ENCODE measurements at places on chromosomes 3 and 15. TPM values are rescaled to one million over a fixed set of nuclear protein-coding genes. Genes with fewer than 3 reads are reported as not detected.

Gene SEMA6D
- 8.9 TPM for polyA plus RNA-seq

Gene RFC4
- 7.0 TPM for polyA plus RNA-seq

Gene ARL13B
- polyA plus RNA-seq = 3.4 TPM

Gene PP2D1
- not detected for polyA plus RNA-seq

Gene REC114
- polyA plus RNA-seq = not detected

Gene CPA3
- polyA plus RNA-seq = 1.1 TPM

Gene NR1I2
- polyA plus RNA-seq = 0.30 TPM

Gene CP
- polyA plus RNA-seq = 3.7 TPM

Gene EPHB3
- polyA plus RNA-seq = 13.3 TPM

Gene HAPLN3
- 2.7 TPM for polyA plus RNA-seq

GRCh38 chr3:177375316-177375715, 178.0 kb upstream of the TBL1XR1 start:
- no peak overlapping the region for H3K27ac ChIP-seq
- H3K36me3 ChIP-seq = no peaks in the 10 kb centered on the region
- no peaks in the 10 kb centered on the region for H3K27me3 ChIP-seq
- no peaks in the 10 kb centered on the region for H3K4me1 ChIP-seq
- H3K4me3 ChIP-seq = no peak overlapping the region
- no peak for DNase-seq

DNA sequence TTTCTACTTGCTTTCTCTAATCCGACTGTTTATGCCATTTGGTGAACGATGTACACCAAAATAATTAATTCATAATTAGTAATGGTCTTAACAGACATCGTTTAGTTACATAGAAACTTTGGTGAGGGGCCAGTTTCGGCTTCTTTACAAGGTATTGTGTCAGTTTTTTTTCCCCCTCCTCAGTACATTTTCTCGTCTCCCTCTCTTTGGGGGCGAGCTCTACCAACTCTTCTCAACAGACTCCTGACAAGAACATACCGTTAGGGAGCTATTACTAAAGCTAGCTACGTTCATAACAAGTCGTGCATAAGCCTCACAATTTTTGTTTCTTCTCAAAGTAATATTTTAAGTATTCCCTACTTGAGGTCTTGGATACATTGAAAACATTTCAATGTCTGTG, 1.4 kb downstream of the U2SURP start:
- no peak overlapping the region for H3K27ac ChIP-seq
- H3K36me3 ChIP-seq = no peaks in the 10 kb centered on the region
- H3K4me1 ChIP-seq = peaks cover 14% of the 10 kb centered on the region

- DNase-seq = no peak
- no peaks in the 10 kb centered on the region for H3K36me3 ChIP-seq
- H3K27ac ChIP-seq = no peak overlapping the region
- H3K27me3 ChIP-seq = no peaks in the 10 kb centered on the region
- no peak overlapping the region for H3K4me3 ChIP-seq
Measured at GRCh38 chr15:68595260-68595564, 16.4 kb downstream of the CORO2B start.

GRCh38 chr3:143170074-143170473, 50.5 kb downstream of the CHST2 start:
- no peak overlapping the region for H3K27ac ChIP-seq
- H3K27me3 ChIP-seq = no peaks in the 10 kb centered on the region
- no peak for DNase-seq
- H3K4me1 ChIP-seq = no peaks in the 10 kb centered on the region
- no peaks in the 10 kb centered on the region for H3K36me3 ChIP-seq
- no peak overlapping the region for H3K4me3 ChIP-seq

GRCh38 chr3:4731543-4732111, 238.5 kb downstream of the ITPR1 start:
- H3K27ac ChIP-seq = no peak overlapping the region
- no peak overlapping the region for H3K4me3 ChIP-seq
- peaks cover 9% of the 10 kb centered on the region for H3K4me1 ChIP-seq
- no peaks in the 10 kb centered on the region for H3K27me3 ChIP-seq
- no peak for DNase-seq

GRCh38 chr3:126107957-126108675, 24.2 kb upstream of the SLC41A3 start:
- H3K4me3 ChIP-seq = no peak overlapping the region
- H3K27ac ChIP-seq = no peak overlapping the region
- no peaks in the 10 kb centered on the region for H3K27me3 ChIP-seq

DNA sequence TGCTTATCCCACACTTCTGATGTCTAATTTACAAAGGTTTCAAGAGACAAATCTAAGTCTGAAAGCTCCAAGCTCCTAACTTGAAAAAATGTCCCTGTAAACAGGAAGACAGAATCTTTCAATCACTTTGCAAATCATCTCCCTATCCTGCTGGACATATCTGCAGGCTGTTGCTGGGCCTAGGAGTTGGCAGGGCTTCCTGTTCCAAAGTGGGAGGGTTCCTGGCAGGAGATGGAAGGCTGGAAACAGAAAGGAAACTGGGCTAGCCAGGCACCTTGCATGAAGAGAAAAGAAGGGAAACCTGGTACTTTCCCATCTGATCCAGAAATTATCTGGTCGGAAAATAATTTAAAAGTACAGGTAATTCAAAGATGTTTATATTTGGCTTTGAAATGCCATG, 227.3 kb upstream of the IL12A start:
- H3K4me3 ChIP-seq = no peak overlapping the region
- peaks cover 6% of the 10 kb centered on the region for H3K4me1 ChIP-seq
- H3K27ac ChIP-seq = no peak overlapping the region
- no peaks in the 10 kb centered on the region for H3K27me3 ChIP-seq
- no peak for DNase-seq

- H3K4me3 ChIP-seq = no peak overlapping the region
- no peaks in the 10 kb centered on the region for H3K36me3 ChIP-seq
- no peak overlapping the region for H3K27ac ChIP-seq
- no peak for DNase-seq
- no peaks in the 10 kb centered on the region for H3K27me3 ChIP-seq
Measured at GRCh38 chr3:68288085-68288484, 633.7 kb upstream of the SUCLG2 start.

DNA sequence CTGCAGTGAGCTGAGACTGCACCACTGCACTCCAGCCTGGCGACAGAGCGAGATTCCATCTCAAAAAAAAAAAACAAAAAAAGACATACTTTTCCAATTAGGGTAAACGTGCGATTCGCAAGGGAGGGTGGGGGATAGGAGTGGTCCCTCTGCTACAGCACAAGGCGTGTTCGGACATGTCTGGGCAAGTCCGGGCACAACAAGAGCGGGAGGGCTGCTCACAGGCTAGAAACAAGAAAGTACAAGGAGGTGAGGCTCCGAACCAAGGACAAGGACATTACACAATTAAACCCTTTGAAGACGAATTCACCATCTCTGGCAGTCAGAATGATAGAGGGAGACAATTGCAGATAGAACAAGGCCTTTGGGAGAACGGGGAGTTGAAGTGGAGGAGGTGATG, 32.2 kb upstream of the BCL2A1 start:
- no peak for DNase-seq
- no peaks in the 10 kb centered on the region for H3K27me3 ChIP-seq
- no peak overlapping the region for H3K4me3 ChIP-seq
- H3K27ac ChIP-seq = no peak overlapping the region
- no peaks in the 10 kb centered on the region for H3K4me1 ChIP-seq

GRCh38 chr15:94840794-94841783, 609.7 kb downstream of the MCTP2 start:
- H3K36me3 ChIP-seq = no peaks in the 10 kb centered on the region
- no peaks in the 10 kb centered on the region for H3K27me3 ChIP-seq
- H3K27ac ChIP-seq = no peak overlapping the region
- no peak for DNase-seq

GRCh38 chr3:112092496-112093179, 6.4 kb downstream of the C3orf52 start:
- no peak for DNase-seq
- H3K36me3 ChIP-seq = no peaks in the 10 kb centered on the region
- peaks cover 2% of the 10 kb centered on the region for H3K4me1 ChIP-seq
- H3K4me3 ChIP-seq = peak overlapping the region; percentile 71

- no peaks in the 10 kb centered on the region for H3K27me3 ChIP-seq
- H3K4me1 ChIP-seq = no peaks in the 10 kb centered on the region
- H3K27ac ChIP-seq = no peak overlapping the region
- no peak for DNase-seq
- no peaks in the 10 kb centered on the region for H3K36me3 ChIP-seq
Measured at GRCh38 chr3:52210550-52211046, 12.6 kb downstream of the ALAS1 start.

GRCh38 chr3:181710345-181711291, 1.1 kb upstream of the SOX2 start:
- DNase-seq = no peak
- H3K27me3 ChIP-seq = peaks cover 95% of the 10 kb centered on the region
- H3K4me1 ChIP-seq = no peaks in the 10 kb centered on the region
- H3K36me3 ChIP-seq = no peaks in the 10 kb centered on the region
- H3K27ac ChIP-seq = no peak overlapping the region

- no peaks in the 10 kb centered on the region for H3K36me3 ChIP-seq
- DNase-seq = no peak
- H3K4me1 ChIP-seq = no peaks in the 10 kb centered on the region
- H3K27ac ChIP-seq = no peak overlapping the region
- H3K27me3 ChIP-seq = no peaks in the 10 kb centered on the region
Measured at GRCh38 chr3:175192536-175192935, 333.4 kb downstream of the NAALADL2 start.

- no peaks in the 10 kb centered on the region for H3K27me3 ChIP-seq
- no peaks in the 10 kb centered on the region for H3K36me3 ChIP-seq
- H3K4me1 ChIP-seq = no peaks in the 10 kb centered on the region
- H3K4me3 ChIP-seq = no peak overlapping the region
Measured at GRCh38 chr3:25073423-25073822, 354.6 kb upstream of the RARB start.

- H3K36me3 ChIP-seq = no peaks in the 10 kb centered on the region
- no peaks in the 10 kb centered on the region for H3K27me3 ChIP-seq
- H3K27ac ChIP-seq = no peak overlapping the region
- no peak overlapping the region for H3K4me3 ChIP-seq
- DNase-seq = no peak
Measured at GRCh38 chr3:107931326-107931725, 159.5 kb downstream of the CD47 start.

DNA sequence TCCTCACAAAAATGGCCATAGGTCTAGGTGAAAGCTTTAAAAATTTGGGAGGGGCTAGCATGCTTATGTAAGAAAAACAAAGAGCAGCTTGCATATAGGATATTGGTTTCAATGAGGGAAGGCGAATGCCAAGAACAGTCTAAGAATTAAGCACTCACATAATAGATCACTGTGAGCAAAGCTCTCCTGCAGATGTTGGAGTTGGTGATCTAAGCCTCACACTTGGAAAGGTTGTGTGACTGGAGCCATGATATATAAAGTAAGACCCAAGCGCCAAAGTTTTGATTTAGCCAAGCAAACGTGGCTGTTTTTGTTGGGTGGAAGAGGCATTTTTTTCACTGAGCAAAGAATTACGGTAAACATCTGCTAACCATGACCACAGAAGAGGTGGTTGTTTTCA, 237.5 kb downstream of the FOXP1 start:
- no peaks in the 10 kb centered on the region for H3K36me3 ChIP-seq
- H3K4me3 ChIP-seq = no peak overlapping the region
- H3K4me1 ChIP-seq = peaks cover 2% of the 10 kb centered on the region
- H3K27ac ChIP-seq = no peak overlapping the region
- DNase-seq = no peak

- no peaks in the 10 kb centered on the region for H3K27me3 ChIP-seq
- peaks cover 13% of the 10 kb centered on the region for H3K4me1 ChIP-seq
- no peak for DNase-seq
- H3K36me3 ChIP-seq = no peaks in the 10 kb centered on the region
Measured at GRCh38 chr15:65286069-65286703, 497 bp downstream of the PARP16 start.

DNA sequence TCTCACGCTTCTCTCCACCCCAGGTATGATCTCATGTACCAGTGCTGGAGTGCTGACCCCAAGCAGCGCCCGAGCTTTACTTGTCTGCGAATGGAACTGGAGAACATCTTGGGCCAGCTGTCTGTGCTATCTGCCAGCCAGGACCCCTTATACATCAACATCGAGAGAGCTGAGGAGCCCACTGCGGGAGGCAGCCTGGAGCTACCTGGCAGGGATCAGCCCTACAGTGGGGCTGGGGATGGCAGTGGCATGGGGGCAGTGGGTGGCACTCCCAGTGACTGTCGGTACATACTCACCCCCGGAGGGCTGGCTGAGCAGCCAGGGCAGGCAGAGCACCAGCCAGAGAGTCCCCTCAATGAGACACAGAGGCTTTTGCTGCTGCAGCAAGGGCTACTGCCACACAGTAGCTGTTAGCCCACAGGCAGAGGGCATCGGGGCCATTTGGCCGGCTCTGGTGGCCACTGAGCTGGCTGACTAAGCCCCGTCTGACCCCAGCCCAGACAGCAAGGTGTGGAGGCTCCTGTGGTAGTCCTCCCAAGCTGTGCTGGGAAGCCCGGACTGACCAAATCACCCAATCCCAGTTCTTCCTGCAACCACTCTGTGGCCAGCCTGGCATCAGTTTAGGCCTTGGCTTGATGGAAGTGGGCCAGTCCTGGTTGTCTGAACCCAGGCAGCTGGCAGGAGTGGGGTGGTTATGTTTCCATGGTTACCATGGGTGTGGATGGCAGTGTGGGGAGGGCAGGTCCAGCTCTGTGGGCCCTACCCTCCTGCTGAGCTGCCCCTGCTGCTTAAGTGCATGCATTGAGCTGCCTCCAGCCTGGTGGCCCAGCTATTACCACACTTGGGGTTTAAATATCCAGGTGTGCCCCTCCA, 19.1 kb downstream of the TYRO3 start:
- H3K4me1 ChIP-seq = no peaks in the 10 kb centered on the region

DNA sequence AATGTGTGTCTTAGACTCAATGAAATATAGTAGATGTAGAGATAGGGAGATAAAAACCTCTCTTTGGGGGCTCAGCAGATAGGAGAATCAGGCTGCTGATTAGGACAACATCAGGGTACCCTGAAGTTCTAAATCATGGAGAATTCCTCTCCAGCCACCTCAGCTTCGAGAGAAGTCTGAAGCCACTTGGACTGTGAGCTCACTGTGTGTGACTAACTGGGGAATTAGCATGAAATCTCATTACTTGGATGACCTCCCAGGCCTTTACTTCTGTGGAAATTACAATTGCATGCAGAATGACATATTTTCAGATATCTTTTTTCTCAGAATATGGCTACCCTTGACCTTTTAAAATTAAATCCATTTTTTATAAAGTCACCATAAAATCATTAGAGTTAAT, 128.0 kb upstream of the MRPL3 start:
- no peak for DNase-seq
- H3K27ac ChIP-seq = no peak overlapping the region
- H3K4me1 ChIP-seq = no peaks in the 10 kb centered on the region
- no peak overlapping the region for H3K4me3 ChIP-seq

DNA sequence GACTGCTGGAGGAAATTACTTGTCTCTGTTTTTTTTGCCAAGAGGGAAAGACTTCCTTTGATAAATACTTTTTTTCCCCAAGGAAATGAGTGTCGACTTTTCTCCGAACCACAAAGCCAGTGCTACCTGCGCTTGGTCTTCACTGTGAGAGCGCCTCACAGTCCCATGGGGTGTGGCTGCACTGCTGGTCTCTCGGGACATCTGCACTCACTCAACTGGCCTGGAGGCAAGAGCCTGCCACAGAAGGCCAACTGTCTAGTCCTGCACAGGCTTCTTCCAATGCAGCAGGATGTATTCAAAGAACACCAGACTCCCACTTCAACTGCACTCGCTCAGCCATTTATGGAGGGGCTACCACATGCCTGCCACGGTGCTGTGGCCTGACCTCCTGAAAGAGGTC, 40.6 kb upstream of the CGNL1 start:
- H3K4me1 ChIP-seq = no peaks in the 10 kb centered on the region
- no peaks in the 10 kb centered on the region for H3K36me3 ChIP-seq
- H3K27ac ChIP-seq = no peak overlapping the region
- no peaks in the 10 kb centered on the region for H3K27me3 ChIP-seq
- no peak overlapping the region for H3K4me3 ChIP-seq
